NCI-H1436 (cell line): ENCODE measurements at places on chromosomes 6 and 20.

DNA sequence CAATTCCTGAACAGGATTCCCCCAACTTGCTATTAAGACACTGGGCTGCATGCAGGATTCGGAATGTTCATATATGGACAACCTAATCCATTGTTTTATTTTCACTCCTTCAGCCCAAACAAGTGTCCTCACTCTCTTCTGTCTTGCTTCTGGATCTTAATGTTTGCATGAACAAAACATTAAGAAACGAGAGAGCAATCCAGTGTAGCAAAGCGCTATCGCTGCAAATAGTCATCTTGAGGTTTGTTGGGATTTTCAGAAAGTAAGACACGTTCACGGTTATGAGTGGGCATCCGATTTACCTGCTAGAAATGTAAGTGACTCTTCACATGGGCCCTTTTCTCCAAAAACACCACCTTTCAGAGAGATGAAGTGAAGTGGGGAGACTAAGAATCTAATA is 156.4 kb downstream of the MBOAT1 start:
- DNase-seq: no peak

DNA sequence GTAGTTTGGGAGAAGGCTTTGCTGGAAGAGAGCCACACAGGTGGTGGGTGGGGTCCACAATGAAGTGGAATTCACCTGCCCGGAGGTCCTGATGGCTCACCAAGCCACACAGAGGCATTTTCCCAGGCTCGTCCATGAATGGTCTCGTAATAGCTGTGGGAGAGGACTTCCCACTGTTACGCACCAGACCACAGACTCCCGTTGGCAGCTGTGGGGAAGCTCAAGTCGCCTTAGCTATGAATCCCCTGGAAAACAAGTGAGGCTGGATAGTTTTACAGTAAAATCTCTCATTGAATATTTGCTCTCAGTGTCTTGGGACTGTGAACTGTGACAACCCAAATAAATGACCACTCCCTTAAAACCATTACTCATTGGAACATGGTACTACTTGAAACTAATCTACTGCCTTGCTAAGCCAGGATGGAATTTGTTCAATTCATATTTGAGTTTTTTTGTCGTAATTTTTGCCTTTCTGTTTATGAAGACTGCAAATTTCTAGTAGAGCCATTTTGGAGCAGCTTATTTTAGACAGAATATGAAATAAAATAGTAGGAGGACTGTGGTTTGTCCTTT is 79.4 kb downstream of the JAG1 start:
- DNase-seq: no peak

GRCh38 chr6:163449076-163449475 is 34.6 kb downstream of the QKI start:
- no peak for DNase-seq

DNA sequence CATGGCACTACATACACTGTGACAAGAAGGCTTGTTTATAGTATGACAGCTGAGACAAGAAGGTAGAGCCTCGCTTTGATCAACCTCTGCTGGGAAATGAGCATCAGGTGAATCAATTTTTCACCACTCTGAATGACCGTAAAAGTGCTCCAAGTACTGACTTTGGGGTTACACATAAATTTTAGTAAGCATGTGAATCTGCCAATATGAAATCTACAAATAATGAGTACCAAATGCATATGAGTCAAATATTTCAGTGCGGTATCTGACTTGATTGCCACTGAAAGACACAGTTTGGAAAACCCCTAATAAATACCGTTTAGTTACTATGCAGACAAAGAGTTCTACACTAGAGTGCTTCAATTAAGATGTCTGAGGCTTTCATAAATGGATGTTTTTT is 77.8 kb downstream of the ATG5 start:
- DNase-seq: no peak

DNA sequence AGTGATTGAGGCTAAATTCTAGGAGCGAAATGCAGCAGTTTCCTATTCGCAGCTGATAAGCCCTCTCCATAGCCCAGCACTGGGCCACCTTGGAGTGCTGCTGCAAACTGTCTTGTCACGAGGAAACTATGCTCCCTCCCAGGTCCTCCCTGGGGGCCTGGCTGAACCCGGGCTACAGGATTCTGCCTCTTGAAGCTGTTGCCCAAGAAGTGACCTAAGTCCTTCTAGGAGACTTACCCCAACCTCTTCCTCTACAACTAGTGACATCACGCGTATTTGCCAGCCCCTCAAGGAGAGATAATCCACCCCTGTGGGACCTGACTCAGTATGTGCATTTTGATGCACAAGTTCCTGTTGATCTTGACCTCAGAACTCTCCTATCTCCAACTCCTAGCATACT is 26.5 kb upstream of the ZFAND3 start:
- no peak for DNase-seq
